ENCODE measurements at places on chromosomes 2 and 18.

DNA sequence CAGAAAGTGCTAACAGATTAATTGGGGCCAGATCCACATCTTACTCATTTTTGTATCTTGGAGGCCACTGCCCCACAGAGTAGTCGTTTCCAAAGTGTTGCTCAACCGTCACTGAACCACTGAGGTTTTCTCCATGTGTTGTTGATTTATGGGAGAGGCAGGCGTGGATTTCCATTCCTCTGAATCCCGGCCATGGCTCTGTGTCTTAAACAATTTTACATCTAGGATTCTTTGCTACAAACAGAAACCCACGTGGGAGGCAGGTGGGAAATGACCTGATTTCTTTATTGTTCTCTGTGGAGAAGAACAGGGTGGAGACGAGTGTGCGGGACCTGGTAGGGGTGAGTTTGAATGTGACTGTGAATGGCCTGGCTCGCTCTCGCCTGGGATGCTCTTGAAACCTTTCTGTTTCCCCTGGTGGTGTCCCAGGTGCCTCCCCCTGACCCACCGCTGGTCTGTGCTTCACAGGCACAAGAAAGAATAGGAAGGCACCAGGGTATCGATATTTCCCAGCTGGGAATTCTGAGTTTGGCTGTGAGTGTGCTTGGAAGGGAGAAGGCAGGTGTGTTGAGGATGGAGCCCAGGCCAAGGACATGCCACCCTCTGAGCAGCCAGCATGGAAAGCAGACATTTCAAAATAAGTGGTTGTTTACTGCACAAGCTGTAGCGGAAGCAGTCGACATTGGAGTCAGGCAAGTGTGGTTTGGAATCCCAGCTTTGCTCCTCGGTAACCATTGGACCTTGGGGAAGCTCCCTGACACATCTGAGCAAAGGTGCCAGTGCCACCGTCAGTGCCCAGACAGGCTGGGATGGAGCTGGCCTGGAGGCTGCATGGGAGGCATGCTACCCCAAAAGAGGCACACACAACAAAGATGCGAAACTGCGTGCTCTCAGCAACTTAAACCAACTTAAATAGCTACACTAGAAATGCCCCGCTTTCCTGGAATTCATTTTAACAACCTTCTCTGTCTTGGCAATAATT lies 50.0 kb downstream of the LPIN1 start:
- DNase-seq, result no peak

- DNase-seq, result no peak
Measured at GRCh38 chr2:147051248-147051647, 793.6 kb upstream of the ACVR2A start.

- no peak for DNase-seq
Measured at GRCh38 chr2:224666951-224667553, 49.1 kb downstream of the CCDC195 start.

DNA sequence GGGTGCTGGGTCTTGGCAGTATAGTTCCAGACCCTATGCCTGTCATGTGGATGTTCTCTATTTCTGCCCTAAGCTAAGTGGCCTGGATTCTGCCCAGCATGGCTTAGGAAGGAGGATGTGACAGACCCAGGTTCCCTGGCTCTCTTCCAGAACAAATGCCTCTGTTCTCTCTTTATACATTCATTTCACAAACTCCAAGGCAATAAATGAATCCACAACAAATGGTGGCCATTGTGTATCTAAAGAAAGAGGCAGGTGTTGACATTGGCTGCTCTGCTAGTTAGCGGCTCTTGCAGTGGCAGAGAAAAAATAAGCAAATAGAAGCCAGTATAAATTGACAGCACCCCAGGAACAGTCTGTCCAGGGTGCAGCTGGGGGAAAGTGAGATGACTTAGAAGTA lies 298.6 kb downstream of the SUCLG1 start:
- DNase-seq, result no peak

GRCh38 chr18:75210274-75211001 lies at the start of gene TSHZ1:
Gene TSHZ1, plus strand, starts transcription at chr18:75210797. Its CDS starts 1,080 bp downstream, at chr18:75211877.
- DNase-seq, result peak; percentile 47

GRCh38 chr2:18398833-18399232 lies 161.6 kb downstream of the RDH14 start:
- no peak for DNase-seq

- DNase-seq, result no peak
Measured at GRCh38 chr2:118386641-118387302, 298.5 kb downstream of the INSIG2 start.

DNA sequence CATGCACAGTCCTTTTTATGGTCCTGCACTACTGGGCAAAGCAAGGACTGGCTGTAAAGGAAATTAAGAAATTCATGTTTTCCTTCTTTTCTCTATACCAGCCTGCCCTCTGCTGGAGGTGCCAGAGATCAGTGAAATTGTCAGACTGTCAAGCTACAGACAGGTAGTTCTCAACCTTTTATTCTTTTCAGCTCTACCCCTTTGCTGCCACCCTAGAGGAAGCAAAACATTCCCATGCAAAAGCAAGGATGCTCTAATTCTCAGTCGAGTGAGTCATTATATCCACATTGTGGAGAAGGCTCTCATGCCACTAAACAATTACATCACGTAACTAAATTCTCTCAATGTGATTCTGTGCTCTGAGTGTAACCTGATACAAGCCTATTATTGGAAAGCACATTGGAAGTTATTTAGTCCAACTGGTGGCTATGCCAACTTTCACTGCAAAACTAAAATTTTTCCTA lies 25.0 kb upstream of the RAPGEF4 start:
- DNase-seq, result peak; percentile 39

DNA sequence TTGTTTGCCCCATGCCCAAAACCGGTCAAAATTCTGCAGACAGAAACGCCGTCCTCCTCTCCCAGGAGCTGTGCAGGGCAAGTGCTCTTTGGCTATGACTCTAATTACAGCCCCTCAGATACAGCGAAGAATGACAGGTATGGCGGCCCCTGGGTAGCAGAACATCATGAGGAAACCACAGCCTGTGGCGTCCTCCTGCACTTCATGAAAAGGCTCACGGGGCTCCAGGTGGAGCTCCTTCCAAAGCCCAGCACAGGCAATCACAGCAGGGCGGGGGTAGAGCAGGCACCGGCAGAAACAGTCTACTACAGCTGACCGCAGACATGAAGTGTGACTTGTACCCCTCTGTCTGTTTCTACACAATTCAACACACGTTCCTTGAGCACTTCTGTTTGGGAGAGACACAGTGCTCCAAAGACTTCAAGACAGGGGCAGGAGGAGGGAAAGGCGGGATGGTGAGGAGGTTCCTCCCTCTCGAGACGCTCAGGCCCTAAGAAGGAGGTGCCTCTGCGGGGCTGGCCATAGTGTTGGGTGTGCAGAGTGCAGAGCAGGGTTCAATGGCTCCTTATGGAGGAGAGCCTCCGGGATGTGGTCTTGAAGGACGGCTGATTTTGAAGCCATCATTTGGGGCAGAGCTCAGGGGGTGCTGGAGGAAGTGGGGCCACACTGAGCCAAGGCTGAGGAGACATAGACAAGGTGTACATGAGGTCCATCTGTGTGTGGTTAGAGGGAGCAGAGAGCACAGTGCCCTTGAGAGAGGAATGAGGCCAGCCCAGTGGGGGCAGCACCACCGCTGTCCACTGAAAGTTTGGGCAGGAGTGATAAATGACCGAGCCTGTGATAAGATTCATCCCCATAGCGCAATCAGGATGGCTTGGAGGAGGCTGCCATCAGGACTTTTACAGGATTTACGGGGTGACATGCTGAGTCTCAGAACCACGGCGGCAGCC lies 468.3 kb downstream of the EIPR1 start:
- no peak for DNase-seq

GRCh38 chr2:191866675-191867506 lies 20.0 kb upstream of the CAVIN2 start:
- no peak for DNase-seq

GRCh38 chr2:85154048-85154753 lies 21.0 kb downstream of the TCF7L1 start:
- no peak for DNase-seq

GRCh38 chr2:221517696-221518151 lies 54.4 kb downstream of the EPHA4 start:
- peak; percentile 58 for DNase-seq

DNA sequence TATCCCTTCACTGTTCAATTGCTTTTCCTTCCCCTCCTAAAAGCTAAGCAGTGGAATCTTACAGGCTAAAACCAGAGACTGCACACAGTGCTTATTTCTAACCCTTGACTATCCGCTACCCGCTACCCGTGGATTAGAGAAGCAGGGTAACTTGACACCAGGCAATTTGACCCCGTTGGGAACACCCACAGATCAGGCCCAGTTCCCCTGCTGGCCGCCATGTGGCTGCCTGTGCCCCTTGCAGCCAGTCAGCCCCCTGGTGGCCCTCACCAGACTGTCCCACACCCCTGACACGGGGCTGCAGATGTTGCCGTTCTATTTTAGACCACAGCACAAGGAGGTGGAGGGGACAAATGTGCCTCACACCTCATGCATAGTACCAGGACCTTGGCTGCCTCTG lies 74.8 kb downstream of the TXNL1 start:
- no peak for DNase-seq

GRCh38 chr2:150136893-150137292 lies 350.6 kb downstream of the RND3 start:
- DNase-seq, result no peak

DNA sequence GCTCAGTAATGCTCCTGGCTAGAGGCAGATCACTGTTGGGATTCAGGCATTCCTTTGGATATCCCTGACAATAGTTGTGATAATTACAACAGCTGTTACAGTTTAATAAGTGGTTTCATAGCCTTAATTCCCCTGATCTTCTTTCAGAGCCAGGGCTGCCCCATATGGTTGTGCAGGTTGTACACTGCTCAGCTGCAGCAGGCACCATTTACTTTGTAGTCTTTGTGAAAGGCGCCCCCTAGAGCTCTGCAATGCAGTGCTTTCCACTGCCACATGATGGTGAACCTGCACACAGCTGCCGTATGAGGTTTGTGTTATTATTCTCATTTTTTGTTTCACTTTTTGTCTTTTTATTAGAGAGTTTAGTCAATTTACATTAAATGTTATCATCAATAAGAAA lies 239.1 kb downstream of the KCNS3 start:
- DNase-seq, result no peak

GRCh38 chr18:63646936-63647335 lies 2.9 kb upstream of the SERPINB4 start:
- DNase-seq, result no peak
